ENCODE measurements at places on chromosomes 3 and 15. TPM values are rescaled to one million over a fixed set of nuclear protein-coding genes. Genes with fewer than 3 reads are reported as not detected.

POLQ gene
- 2.8 TPM for total RNA-seq

TRNT1 gene
- 45.2 TPM for total RNA-seq

- no peak for DNase-seq
Observed at GRCh38 chr3:39752019-39752637, 57.3 kb upstream of the MYRIP start.

GRCh38 chr3:135500034-135500433 lies 465.5 kb upstream of the PPP2R3A start:
- no peak for DNase-seq

GRCh38 chr15:90681480-90681879 lies 35.7 kb upstream of the BLM start:
- no peak for DNase-seq

DNA sequence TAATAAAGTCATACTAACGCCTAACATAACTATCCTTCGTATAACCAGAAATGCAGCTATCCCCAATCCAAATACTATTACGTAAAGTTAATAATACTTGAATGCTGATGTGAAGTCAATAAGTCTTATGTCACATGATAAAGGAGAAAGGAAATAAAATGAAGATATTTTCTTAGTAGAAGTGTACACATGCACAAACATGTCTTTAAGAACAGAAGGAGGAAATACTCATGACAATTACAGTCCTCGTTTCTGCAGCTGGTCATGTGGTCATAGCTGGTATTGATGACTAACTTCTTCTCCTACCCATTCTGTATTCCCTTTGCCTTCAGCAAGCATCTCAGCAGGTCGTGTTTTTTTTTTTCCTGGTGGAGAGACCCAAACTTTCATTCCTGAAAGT lies 244.3 kb downstream of the CHL1 start:
- no peak for DNase-seq

DNA sequence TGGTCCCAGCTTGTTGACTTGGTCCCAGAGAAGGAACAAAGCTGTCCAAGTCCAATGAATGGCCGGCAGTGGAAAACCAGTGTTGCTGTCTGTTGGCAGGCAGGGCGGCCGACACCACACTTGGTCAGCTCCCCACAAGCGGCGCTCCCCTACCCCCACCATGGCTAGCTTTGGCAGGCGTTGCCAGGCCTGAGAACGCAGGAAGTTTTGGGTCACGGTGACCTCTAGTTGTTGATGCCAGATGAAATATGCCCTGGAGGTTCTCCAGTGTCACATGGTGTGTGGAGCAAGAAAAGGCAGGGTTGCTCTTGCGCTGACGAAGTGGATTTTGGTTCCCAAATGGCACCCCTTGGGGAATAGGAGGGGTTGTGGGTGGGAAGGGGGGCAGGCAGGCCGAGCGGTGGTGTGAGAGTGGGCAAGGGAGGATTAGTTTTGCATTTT lies 72.7 kb upstream of the TPRG1 start:
- no peak for DNase-seq

DNA sequence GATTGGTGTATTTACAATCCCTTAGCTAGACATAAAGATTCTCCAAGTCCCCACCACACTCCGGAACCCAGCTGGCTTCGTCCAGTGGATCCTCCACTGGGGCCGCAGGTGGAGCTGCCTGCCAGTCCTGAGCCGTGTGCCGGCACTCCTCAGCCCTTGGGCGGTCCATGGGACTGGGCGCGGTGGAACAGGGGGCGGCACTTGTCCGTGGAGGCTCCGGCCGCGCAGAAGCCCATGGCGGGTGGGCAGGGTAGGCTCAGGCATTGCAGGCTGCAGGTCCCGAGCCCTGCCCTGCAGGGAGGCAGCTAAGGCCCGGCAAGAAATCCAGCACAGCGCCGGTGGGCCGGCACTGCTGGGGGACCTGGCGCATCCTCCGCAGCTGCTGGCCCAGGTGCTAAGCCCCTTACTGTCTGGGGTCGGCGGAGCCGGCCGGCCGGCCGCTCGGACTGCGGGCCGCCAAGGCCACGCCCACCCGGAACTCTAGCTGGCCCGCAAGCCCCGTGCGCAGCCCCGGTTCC lies 3.5 kb upstream of the RNU5B-1 start:
- DNase-seq: no peak
